ENCODE measurements at places on chromosomes 1 and 21.

- no peaks in the 10 kb centered on the region for H3K36me3 ChIP-seq
- no peak overlapping the region for H3K27ac ChIP-seq
- no peak overlapping the region for H3K4me3 ChIP-seq
- H3K4me1 ChIP-seq: peaks cover 27% of the 10 kb centered on the region
- no peaks in the 10 kb centered on the region for H3K27me3 ChIP-seq
- DNase-seq: no peak
Observed at GRCh38 chr1:21868482-21868881, 56.4 kb downstream of the LDLRAD2 start.

DNA sequence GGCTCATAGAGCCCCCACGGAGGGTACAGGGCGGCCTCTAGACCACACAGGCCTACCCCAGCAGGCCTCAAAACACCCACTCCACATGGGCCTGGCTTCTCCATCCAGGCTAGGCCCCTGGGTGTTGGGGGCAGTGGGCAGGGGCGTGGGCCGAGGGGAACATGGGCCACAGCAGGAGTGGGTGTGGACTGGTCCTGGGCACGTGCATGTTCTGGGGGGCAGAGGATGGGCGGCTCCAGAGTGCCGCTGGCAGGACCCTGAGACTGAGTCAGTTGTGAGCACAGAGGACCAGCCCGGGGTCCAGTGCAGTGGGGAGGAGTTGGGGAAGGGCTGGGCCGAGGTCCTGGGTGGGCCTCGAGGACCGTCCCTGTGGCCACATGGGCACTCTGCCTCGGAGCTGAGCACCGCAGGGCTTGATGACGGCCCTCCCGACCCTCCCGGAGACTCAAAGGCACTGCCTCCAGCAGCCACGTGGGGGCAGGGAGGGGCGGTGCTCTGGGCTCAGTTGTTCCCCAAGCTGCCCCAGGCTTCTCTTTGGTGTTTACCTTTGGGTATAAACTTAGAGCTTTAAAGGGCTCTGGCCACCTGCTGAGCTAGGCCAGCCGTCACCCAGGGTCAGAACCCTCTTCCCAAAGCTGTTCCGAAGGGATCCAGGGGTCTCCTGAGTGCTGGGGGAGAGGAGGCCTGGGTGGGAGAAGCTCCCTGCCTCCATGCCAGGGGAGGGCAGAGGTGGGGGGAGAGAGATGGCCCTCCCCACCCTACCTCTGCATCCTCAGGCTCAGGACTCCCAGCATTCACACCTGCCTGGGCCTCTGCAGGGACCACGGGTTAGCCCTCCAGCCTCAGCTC, 79.9 kb downstream of the MORN1 start:
- H3K36me3 ChIP-seq: peaks cover 21% of the 10 kb centered on the region
- H3K27me3 ChIP-seq: no peaks in the 10 kb centered on the region
- peak overlapping the region; percentile 88 for H3K27ac ChIP-seq
- peaks cover 49% of the 10 kb centered on the region for H3K4me1 ChIP-seq

GRCh38 chr1:30928171-30928570, 19.6 kb upstream of the SDC3 start:
- no peaks in the 10 kb centered on the region for H3K4me1 ChIP-seq
- DNase-seq: no peak
- no peak overlapping the region for H3K27ac ChIP-seq
- no peak overlapping the region for H3K4me3 ChIP-seq

- H3K36me3 ChIP-seq: peaks cover 66% of the 10 kb centered on the region
- no peak overlapping the region for H3K4me3 ChIP-seq
- no peak for DNase-seq
- no peaks in the 10 kb centered on the region for H3K4me1 ChIP-seq
- H3K27ac ChIP-seq: no peak overlapping the region
Observed at GRCh38 chr1:37498872-37499617, 15.5 kb downstream of the MEAF6 start.

DNA sequence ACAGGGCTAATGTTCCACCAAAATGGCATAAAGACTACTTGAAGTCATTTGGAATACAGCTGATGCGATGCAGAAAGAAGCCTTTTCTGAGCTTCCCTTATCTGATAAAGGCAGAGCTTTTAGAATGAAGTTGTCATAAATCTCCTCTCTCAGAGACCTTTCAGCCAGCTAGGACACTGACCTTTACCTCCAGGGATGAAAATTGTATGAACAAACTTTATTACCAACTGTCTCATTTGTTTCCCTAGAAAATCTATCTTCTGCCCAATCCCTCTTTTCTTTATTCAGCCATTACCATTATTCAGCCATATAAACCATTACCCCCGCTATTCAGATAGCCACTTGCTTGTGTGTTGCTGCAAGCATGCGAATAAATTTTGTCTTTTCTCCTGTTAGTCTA, 29.7 kb upstream of the RNF2 start:
- no peak overlapping the region for H3K27ac ChIP-seq
- no peaks in the 10 kb centered on the region for H3K36me3 ChIP-seq
